Liver (tissue), 10 donors: ENCODE measurements at places on chromosomes 6 and 20.

DNA sequence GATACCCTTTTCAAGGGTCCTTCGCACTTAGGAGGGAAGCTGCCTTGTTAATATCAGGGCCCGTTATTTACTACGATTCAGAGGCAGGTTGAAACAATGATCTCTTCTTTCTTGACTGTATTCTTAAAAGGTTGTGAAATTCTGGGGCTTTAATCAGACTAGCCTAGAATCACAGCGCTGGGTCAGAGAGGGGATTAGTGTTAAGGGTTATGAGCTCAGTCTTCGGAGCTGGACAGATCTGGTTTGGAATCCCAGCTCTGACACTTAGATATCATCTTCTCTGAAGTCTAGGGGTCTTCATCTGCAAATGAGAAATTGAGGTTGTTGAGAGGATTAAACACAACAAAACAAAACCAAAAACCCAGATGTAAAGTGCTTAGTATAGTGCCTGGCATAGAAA, 77.4 kb downstream of the CD83 start:
- DNase-seq, result no peak

- no peak for DNase-seq
Measured at GRCh38 chr6:133017581-133017980, 203.2 kb downstream of the RPS12 start.

DNA sequence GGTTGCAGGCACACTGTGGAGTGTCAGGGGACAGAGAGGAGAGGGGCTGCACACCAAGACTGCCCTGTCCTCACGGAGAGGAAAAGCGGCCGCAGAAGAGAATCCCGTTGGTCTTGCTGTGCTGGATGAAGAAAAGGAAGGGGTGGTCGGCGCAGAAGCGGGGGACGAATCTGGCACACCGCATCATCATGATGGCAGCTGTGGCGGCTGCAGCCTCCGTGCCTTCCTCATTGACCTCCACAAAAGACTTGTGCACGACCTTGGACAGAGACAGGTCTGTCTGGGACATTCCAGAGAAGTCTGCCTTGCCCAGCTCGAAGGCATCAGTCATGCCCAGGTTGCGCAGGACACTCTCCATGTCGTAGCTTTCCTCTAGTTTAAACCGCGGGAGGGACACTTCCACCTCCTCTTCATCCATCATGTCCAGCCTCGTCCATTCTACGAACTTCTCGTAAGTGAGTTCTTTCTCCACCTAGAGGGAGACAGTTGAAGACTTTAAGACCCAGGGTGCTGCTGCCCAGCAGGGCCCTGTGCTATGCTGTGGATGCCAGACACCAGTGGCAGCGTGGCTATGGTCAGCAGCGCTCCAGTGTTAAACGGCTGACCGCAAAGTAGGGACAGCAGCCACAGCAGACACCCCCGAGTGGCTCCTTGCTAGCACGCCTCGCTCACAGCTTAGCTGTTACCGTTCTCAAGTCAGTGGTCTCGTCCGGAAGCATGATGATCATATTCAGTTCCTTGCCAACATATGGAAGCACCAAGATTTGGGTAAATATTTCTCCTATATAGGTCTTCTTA, 22.9 kb downstream of the SERPINB6 start:
- no peak for DNase-seq

DNA sequence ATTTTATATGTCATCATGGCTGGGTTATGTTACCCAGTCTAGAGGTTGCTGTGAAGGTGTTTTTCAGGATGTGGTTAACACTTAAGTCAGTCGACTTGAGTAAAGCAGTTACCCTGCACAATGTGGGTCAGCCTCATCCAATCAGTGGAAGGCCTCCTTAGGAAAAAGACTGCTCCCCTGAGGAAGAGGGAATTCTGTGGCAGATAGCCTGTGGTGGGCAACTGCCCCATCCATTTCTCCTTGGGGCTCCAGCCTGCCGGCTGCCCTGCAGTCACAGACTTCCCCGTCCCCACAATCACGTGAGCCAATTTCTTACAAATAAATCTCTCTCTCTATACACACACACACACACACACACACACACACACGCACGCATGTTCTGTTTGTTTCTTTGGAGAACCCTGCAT, 34.5 kb upstream of the MPC1 start:
- DNase-seq, result no peak

- DNase-seq, result no peak
Measured at GRCh38 chr6:100446115-100447080, 18.3 kb downstream of the SIM1 start.

- no peak for DNase-seq
Measured at GRCh38 chr20:61645732-61646131, 393.7 kb downstream of the CDH4 start.

DNA sequence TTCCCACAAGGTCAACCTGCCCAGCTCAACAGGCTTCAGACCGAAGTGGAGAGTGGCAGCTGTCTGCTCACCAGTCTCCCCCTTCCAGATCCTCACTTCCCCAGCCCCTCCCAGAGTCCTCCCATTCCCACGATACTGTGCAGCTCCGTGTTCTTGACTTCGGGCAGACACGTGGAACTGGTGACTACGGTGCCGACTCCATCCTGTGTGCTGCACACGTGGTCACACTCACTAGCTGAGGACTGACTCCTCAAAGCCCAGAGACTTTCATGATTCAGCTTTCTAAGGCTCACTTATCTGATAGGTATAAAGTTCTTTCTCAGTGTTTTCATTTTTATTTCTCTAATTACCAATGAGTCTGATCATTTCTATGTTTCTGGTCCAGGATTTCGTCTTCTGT, 32.4 kb downstream of the GABRR2 start:
- DNase-seq, result no peak

GRCh38 chr6:4212588-4212987, 77.2 kb upstream of the ECI2 start:
- no peak for DNase-seq

GRCh38 chr6:152432758-152433157, 204.4 kb downstream of the SYNE1 start:
- DNase-seq, result no peak

- no peak for DNase-seq
Measured at GRCh38 chr20:62129731-62130531, 7.7 kb downstream of the LSM14B start.

DNA sequence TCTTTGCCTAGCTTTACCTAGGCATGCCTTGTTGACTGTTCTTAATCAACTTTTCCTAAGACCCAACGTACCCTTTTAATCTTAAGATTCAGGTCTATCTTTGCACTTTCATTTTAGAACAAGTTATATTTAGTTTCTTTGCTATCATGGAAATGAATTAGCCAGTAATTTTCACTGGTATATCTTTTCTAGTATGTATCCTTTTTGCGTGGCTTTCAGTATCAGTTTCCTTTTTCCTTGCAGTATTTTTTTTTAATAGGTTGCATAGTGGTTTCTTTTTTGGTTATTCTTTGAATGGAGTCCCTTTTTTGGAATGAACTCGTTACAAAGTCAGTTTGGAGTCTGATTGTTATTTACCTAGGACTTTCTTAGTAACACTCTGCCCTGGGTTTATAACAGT, 7.3 kb downstream of the ANKEF1 start:
- DNase-seq, result no peak

GRCh38 chr6:33312361-33313104, 1.3 kb downstream of the TAPBP start:
- peak; percentile 69 for DNase-seq

- no peak for DNase-seq
Measured at GRCh38 chr6:146981981-146982380, 222.2 kb upstream of the STXBP5 start.

- DNase-seq, result no peak
Measured at GRCh38 chr6:3037638-3038365, 30.5 kb upstream of the RIPK1 start.

- DNase-seq, result no peak
Measured at GRCh38 chr6:120304223-120304622, 954.7 kb upstream of the MAN1A1 start.

GRCh38 chr6:7541175-7542064, at the start of gene DSP:
TSS of gene DSP (plus strand) at chr6:7541671. CDS start at chr6:7541916, 245 bp downstream.
- DNase-seq, result peak; percentile 70

DNA sequence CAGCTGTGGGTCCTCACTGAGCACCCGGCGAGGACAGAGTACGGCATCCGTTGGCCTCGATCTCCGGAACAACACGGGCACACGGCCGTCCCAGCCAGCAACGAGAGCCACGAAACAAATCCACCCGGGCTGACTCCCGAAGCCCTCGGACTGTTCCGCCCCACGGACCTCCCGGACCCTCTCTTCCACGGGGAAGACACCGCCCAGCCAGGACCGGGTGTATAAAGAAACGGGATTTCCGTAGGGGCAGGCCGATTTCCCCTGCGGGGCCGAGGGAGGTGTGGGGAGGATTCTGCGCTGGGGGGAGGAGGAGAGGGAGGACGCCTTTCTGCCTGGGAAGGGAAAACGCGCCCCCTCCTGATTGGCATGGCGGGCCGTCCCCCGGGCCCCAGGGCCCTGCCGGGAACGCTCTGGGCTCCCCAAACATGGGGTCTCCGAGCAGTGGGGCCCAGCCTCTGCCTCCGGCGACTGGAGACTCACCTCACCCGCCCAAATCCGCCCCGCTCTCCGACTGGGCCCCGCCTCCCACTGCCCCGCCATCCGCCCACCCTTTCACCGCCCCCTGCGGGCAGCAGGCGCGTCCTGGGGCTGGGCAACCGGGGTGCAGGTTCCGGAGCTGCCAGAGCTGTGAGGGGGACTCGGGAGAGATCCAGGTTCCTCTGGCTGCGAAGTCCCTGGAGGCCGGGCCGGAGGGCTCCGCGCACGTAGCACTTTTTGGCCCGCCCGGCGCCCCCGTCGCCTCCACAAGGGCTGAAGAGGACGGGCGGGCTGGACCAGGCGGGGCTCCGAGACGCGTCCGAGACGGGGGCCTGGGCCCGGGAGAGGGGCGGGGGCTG, 679 bp upstream of the PPDPF start:
- peak; percentile 52 for DNase-seq

DNA sequence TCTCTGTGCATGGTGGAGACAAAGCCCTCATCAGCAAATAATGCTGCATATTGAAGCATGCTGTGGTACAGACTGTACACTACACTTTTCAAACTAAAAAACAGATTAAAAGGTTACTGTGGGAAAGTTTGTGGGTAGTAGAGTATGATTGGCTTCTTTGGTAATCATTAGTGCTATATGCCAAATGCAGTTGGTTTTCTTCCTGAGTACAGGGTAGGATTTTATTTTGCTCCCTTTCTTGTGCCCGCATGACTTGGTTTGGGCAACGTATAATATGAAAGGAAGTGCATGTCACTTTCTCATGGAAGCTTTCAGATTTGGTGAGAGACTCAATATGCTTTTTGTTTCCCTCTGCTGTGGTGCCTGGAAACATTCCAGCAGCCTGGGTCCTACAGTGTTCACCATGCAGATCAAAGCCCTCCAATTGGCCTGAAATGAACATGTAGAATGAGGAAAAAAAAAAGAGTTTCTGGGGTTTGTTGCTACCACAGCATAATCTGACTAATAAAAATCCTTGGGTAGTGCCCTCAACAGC, 270.7 kb upstream of the ADGRB3 start:
- no peak for DNase-seq

GRCh38 chr6:52570291-52570700, 6.6 kb downstream of the TRAM2 start:
- no peak for DNase-seq

DNA sequence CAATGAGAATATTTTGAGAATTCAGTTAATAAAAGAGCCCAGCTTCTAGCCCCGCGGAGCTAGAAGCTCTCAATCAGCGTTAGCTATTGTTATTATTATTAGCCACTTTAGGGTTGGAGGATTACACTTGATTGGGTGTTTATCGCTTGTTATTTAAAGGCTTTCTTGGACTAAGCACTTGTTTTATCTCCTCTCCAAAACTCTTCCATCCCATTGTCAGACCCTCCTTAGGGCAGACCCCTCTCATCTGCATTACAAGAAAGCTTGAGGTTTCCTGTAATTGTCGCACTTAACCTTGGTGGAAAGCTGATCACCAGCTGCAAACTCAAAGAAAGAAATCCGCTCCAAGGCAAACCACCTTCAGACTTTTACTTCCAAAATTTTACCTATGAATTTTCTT, 4.8 kb downstream of the DPPA5 start:
- no peak for DNase-seq

DNA sequence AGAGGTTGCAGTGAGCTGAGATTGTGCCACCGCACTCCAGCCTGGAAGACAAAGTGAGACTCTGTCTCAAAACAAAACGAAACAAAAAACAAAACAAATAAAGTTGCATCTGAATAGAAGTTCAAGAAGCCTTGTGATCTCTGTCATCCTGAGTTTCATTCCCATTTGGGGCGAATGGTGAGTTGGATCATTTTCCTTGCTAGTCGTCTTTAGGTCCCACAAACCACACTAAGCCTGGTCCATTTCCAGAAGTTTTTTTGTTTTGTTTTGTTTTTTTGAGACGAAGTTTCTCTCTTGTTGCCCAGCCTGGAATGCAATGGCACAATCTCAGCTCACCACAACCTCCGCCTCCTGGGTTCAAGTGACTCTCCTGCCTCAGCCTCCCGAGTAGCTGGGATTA, 33.8 kb downstream of the ZNF217 start:
- DNase-seq, result no peak

DNA sequence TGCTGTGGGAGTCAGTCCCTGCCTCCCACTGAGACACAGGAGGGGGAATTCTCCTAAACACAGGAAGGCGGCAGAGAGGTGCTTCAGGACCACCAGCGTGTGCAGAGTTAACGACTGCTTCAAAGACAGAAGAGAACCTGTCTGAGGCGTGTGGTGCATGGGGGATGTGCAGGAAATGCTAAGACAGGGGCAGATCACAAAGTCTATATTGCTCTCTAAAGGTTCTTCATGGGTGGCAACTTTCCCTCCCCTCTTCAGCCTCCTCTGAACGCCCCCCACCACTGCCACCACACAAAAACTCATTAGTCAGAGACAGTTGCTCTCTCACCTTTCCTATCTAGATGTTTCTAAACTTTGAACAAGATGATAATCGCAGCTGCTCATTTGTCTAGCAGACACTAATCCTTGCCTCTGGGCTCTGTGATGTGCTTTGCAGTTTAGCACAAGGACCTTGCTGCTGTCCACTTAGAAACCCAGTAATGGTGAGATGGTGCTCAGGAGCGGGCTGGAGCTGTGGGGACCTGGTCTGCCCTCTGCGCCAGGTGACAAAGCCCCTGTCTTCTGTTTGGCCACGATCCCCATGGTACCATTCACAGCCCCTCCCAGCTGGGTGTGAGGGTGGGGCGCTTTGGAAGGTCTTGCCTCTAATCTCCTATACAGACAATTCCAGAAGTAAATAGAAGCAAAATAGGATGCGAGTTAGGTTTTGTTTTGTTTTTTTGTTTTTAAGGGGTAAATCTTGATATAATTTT, 219.6 kb downstream of the NRN1 start:
- no peak for DNase-seq

DNA sequence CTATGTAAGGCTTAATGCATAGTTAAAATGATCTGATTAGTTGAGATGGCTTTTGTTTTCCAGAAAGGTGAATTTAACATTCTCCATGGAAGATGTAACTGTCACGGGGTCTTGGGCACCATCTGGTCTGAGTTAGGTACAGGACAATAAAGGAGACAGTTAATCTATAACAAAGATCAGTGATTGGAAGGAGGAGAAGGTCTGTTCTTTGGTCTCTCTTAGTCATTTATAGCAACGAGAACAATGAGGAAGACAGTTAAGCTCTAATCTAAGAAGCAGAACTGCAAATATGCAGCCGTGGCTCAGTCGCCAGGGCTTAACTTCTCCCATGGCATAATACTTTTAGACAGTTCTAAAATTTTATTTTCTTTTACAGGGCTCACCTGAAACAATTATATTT, 405.5 kb upstream of the SULF2 start:
- no peak for DNase-seq
